ENCODE measurements at places on chromosomes 7 and 10.

DNA sequence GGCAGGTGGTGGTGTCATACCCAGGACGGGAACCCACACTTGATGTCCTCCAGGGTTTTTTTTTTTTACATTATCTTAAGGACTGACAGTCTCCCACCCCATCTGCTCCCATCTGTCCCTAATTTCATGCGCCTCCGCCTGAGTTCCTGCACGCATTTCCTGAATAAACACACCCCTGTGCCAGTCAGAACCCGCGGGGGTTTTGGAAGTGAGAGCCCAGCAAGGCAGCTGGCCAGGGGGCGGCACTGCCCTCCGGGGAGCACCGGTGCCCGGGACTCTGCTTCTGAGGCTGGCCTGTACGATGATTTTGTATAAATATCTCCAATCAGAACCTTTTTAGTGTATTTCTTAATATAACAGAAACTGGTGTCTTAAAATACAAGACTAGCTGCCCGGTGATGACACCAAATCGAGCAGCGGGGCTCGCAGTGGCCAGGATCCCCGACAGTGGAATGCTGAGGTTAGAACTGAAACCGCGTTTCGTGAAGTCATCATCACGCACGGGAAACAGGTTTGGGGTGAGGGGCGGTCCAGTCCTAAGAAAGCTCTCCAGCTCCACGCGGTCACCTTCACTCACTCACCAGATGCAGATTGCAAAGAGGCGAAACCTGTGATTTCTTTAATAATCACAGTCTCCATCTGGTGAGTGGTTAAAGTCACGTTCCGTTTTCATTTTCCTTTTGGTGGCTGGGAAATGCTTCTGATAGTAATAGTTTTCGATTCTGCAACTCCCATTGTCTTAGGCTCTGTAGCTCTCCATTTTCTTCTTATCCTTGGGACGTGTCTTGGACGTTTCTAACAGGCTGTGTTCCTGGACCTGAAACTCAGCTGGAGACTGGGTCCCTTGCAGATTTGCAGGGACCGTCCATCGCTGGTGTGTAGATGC is 19.7 kb downstream of the BNIP3 start:
- no peak for DNase-seq

DNA sequence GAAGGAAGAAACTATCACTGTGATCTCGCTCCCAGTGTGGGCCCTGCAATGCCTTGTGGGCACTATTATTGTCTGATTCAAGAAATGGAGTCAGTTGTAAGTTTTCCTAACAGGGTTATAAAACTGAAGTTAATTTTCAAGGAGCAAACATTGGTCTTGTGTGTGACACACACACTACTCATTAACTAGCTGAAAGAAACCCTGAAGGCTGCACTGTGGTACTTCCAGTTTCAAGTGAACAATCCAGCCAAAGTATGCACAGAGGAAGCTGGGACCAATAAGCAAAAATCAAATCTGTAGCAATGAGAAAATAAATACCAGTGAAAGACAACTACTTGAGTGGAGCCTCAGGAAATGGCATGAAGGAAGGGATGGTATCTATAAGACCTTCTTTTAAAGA is 506.6 kb upstream of the POT1 start:
- DNase-seq, result no peak

DNA sequence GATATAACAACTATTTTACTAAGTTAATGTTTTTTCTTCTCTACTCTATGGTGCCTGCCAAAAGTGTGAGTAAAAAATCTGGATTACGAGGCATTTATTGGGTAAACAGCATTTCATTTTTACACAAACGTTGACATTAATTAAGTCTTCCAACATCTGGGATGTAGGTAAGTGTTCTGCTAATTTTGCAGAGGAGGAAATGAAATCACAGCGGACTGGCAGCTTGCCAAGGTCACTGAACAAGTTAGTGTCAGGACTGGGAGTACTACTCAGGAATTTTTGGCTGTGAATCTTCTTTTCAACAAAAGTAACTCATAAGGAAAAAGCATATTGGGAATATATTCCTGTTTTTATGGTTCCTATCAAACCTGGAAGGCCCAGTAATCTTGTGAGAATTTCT is 612.1 kb upstream of the FZD8 start:
- DNase-seq, result no peak

GRCh38 chr10:27774831-27775230 is 29.2 kb upstream of the MKX start:
- DNase-seq, result no peak

GRCh38 chr7:94907026-94907810 is at the start of gene PPP1R9A:
Gene PPP1R9A, plus strand, starts transcription at chr7:94907594. Its CDS starts 2,520 bp downstream, at chr7:94910114.
- DNase-seq, result no peak

All from frontal cortex (tissue), 4 donors.